ENCODE measurements at places on chromosomes 3 and 15.

GRCh38 chr3:45686850-45687249, 2.3 kb upstream of the SACM1L start:
- no peak for DNase-seq

DNA sequence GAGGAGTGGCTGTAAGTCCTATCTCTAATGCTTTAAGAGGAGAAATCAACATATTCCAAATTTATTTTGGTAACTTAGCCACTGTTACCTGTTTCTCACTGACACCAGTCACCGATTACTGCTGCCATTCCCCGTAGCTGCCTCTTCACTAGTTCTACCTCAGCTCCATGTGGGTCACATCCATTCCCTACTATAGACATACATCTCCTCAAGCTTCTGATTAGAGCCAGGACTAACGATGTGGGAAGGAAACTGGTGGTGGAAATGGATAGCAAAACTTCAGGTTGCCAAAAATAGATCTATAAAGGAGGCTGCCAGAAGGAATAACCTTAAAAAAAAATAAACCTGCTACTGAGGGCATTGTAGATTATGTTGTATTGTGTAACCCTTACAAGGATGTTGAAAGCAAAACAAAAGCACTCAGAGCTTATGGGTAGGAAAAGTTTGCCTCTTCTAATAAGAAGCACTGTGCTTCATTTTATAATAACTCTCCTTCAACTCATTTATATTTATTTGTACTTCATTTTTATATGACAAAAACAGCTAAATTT, 56.0 kb downstream of the KAT2B start:
- no peak for DNase-seq

DNA sequence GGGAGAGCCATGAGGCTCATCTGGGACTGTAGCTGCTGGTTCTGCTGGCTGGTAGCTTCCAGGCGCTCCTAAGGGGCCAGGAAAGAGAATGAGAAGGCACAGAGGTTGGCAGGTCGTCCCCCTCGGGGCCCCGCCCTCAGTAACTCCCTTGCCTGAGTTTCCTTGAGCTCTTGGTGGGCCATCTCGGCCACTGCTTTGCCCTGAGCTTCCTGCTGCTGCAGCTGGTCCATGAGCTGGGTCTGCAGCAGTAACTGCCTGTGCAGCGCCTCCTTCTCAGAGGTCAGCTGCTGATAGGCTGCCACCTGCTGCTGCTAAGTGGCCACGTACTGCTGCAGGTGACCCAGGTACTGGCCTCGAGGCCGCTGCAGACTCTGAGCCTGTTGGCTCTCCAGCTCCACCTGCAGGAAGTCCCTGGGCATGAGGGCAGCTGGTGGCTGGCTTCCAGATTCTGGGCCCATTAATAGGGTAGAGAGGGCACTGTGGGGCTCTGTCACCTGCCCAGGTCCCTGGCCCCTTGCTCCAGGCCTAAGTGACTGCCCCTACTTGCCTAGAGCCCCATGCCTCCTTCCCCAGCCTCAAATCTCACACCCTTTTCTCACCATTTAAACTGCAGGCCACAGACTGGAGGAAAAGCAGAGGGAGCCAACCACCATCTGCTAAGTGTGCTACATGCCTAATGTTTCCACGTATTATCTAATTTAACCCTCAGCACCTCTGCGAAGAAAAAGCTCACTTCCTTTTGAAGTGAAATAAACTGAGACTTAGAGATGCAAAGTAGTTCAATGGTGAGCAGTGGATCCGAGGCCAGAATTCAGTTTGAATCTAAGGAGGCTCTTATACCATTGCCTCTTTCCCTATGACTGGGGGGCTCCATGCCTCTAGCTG, 10.8 kb upstream of the VPS33B start:
- DNase-seq = no peak

GRCh38 chr15:48472756-48473155, 141.5 kb downstream of the DUT start:
- no peak for DNase-seq

- no peak for DNase-seq
Observed at GRCh38 chr15:81174125-81174791, 22.4 kb upstream of the IL16 start.

DNA sequence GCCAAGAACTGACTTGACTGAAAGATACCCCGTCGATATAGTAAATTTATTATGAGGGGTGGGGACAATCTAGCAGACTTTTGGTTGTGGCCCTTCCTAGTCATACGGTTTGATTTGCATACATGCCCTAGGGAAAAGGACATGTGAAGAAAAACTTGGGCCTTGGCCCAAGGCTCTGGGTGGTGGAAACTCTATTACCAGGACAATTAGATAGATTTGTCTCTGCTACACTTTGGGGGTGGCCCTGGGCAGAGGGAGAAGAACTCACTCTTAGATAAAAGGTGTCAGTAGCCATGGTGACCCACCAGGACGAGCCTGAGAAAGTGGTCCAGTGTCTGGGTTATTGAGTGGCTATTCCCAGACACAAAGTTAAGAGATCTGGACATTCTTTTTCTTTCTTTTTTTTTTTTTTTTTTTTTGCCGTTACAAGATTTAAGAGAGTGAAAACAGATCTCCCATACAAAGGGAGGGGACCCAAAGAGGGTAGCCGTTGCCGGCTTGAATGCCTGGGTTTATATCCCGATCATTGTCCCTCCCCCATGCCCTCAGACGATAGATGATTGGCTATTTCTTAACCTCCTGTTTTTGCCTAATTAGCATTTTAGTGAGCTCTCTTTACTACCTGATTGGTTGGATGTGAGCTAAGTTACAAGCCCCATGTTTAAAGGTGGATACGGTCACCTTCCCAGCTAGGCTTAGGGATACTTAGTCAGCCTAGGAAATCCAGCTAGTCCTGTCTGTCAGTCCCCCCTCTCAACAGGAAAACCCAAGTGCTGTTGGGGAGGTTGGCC, 96.4 kb upstream of the SMAD3 start:
- DNase-seq = no peak

GRCh38 chr3:47315069-47315647, 32.4 kb downstream of the KLHL18 start:
- no peak for DNase-seq

DNA sequence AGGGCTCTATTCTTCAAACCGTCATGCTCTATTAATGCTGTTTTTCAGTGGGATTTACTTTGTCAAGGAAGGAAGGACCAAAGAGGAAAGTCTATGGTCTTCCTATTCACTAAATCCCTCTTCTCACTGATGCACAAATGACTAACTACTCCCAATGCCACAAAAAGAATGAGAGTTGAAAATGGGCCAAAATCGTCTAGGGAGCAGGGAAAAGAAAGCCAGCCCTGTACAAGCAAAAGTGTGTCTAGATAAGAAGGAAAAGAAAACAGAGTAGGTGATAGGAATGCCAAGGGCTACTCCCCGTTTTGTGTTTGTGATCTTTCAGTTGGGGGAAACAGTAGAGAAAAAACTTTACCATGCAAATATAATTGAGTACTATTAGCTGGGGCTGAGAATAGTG, 97.2 kb upstream of the TMCO5A start:
- no peak for DNase-seq

DNA sequence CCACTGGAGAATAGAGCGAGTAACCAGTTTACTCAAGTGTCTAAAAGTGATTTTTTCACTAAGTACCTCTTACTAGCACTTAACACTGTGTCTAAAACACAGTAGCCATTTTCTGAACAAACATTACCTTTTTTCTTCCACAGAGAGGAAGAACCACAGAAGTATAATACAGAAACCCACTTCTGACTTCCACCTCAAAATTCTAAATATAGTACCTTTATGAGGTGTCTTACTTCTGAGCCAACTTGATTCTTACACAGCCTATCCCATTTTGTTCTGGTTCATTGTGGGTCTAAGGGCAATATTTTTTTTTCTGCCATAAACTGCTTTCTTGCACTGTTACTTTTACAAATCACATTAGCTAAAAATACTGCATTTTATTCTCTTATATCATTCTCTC, 821.0 kb downstream of the FHIT start:
- DNase-seq = no peak

GRCh38 chr3:150073513-150073912, 102.8 kb upstream of the PFN2 start:
- DNase-seq = no peak

DNA sequence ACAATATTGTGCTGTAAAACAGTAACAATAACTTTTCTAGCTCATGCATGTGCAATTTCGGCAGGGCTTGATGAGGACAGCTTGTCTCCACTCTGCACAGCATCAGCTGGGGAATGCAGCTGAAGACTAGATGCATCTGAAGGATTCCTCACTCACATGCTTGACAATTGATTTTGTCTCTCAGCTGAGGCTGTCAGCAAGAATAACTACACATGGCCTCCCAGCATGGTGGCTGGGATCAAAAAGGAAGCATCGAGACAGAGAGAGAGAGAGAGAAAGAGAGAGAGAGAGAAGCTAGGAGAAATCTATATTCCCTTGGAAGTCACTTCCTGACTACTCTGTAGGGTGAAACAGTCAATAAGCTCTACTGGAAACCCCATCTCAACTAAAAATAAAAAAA, 487.1 kb downstream of the PLOD2 start:
- DNase-seq = no peak

GRCh38 chr3:148698190-148698810, 597 bp downstream of the AGTR1 start:
- DNase-seq = no peak

- no peak for DNase-seq
Observed at GRCh38 chr3:45969116-45969515, 25.9 kb downstream of the CXCR6 start.

DNA sequence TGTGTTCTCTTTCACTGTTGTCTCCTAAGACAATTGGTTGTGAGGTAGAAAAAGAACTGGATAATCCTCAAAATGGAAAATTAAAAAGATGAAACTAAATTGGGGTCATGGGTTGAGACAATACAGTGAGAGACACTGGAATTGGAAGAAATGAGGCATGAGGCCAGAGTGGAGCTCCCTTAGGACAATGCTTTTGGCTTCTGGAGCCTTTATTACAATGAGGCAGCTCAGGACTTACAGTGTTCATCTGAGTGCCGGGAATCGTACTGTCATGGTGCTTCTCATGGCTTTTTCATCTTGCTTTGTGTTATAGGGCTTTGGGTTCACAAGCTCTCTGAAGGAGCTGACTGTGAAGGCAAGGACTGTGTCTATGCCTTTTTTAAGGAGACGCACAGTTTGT, 293.5 kb downstream of the SOX2 start:
- peak; percentile 25 for DNase-seq

- DNase-seq = no peak
Observed at GRCh38 chr3:142000325-142000870, 124.0 kb downstream of the ATP1B3 start.

GRCh38 chr15:77869021-77869895, 208.3 kb downstream of the TBC1D2B start:
- peak; percentile 39 for DNase-seq

- DNase-seq = no peak
Observed at GRCh38 chr3:18438586-18438985, 13.4 kb upstream of the SATB1 start.

DNA sequence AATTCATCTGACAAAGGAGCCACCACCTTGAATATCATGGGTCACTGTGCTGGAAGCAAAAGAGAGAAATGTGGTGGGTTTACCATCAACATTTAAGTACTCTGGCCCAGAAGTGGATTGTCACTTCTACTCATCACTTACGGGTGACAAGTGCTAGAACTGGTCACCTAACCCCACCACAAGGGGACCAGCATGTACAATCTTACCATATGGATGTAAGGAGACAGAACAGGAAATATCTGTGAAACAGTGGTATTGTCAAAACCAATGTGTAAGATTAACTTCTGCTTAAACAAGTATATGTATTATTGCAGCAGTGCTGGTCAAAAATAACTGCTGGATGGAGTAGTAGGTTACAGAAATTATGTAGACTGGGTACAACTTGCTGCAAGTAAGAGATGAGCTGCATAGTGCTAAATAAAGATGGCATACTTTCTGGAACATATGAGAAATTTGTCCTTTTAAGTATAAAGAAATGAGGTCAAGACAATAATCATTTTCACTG, 171.8 kb downstream of the POTEB3 start:
- DNase-seq = no peak

GRCh38 chr3:120765830-120766493, 23.4 kb downstream of the GTF2E1 start:
- no peak for DNase-seq

DNA sequence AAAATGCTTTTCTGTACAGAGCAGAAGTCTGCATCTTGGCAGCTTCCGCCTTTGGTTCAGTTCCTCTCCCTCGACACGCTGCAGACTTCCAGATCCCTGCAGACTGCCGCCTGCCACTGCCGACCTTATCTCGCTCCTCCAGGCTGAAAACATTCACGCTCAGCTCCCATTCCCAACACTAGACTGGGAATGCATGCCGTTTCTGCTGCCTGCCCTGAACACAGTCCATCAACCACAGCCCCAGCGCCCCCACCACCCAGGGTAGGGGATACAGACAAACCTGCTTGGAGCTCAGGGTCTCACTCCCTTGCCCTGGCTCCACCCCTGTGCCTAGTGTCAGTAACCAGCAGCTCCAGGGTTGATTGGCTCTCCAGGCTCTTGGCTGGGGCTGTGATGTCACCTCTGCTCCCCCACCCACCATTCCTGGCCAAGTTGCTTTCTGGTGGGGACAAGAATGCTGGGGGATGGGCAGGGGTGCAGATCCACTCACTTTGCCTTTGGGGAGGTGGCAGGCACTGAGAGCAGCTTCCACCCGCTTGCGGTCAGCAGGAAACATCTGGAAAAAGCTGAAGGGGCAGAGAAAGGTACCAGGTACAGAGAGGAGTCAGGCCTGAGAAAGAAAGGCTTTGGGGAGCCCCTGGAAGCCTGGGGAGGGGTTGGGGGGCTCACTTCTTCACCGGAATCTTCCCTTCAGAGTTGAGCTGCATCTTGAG, 6.1 kb downstream of the PLCB2 start:
- no peak for DNase-seq

- no peak for DNase-seq
Observed at GRCh38 chr3:194906970-194907629, 221.4 kb downstream of the FAM43A start.

GRCh38 chr3:122977746-122978466, 49.7 kb downstream of the SEMA5B start:
- peak; percentile 76 for DNase-seq

GRCh38 chr3:196643201-196643749, 3.8 kb downstream of the NRROS start:
- DNase-seq = no peak

GRCh38 chr15:51756482-51756881, 5.1 kb downstream of the TMOD2 start:
- DNase-seq = no peak

DNA sequence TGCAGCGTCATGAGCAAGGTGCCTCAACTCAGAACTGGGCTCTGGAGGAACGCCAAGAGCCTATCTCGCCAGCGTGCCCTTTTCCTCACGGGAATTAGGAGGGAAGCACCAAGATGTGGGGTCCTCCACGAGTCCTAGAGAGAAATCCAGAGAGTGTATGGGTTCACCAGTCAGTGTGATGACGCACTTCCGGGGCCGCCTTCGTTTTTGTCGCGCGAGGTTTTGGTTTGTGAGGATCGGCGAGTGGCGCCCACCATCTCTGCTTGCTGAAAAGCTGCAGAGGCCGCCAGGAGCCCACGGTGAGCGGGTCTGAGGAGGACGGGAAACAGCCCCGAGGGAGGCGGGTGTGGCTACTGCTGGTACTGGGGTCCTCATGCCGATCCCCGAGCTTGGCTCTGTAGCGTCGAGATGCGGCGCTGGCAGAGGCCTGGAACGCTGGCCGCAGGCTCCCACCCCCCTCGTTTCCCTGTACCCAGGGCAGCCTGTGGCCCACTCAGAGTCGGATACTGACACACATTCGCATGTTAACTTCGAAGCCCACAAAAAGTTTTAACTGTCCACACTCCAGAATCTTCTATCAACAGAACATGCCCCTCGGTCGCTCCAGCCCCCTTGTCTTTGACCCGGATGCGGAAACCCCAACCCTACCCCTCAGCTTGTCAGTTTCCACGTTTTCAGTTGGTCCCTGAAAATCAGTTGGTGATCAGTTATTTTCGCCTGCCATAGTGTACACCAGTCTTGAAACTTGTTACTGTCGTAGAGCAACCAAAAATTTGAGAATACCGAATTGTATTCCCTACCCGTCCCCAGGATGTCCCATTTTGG, 30.4 kb downstream of the ZNF662 start:
- peak; percentile 81 for DNase-seq
